ENCODE measurements at places on chromosomes 7 and 10. TPM values are rescaled to one million over a fixed set of nuclear protein-coding genes. Genes with fewer than 3 reads are reported as not detected.

DNA sequence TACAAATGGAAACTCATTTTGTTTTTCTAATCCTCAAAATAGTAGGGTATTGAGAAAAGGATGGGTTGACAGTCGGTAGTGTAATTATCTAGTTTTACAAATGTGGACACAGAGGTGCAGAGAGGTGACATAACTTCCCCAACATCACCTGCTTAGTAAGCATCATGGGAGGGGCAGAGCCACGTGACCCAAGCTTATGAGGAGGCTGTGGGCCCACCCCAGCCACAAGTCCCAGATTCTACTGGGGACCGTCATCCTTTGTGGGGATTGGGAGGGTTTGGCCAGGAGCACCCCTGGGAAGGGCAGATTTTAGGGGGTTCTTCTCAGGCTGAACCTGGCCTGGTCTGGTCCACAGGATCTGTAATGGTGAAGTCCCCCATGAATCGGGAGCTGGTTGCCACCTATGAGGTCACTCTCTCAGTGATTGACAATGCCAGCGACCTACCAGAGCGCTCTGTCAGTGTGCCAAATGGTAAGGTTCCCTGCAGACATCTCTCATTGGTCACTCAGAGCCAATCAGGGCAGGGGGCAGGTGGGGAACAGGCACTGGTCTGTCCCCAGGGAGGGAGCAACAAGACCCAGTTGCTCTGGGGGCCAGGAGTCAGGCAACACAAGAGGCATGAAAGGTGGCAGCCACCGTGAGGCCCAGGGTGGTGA is 23.6 kb upstream of the VSIR start:
- no peak for DNase-seq

LBX1 gene
- not detected for polyA plus RNA-seq

- DNase-seq: no peak
These were observed 50.8 kb upstream of the FRMD4A start for GRCh38 chr10:14381475-14381874.

- peak; percentile 85 for DNase-seq
These were observed 97.7 kb downstream of the SH3PXD2A start for GRCh38 chr10:103757531-103758293.

- no peak for DNase-seq
These were observed 812.8 kb downstream of the LRMDA start for GRCh38 chr10:76244061-76244686.

DNA sequence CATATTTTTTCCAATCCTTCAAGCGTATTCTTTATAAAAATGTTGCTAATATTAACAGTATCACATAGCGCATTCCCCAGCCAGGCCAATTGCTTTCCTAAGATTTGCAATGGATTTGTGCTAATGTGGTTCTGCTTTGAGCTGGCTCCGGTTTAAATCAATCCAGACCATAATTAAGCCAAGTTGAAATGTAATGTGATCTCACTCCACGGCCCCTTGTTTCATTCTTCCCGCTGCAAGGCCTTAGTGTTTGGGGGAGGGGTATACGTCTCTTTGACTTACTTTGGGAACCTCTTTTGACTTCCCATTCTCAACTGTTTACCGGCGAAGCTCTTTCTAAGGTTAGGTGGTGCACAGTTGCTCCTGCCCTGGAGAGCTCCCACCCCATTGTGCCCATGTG is 86.4 kb downstream of the PRPF18 start:
- DNase-seq: peak; percentile 32

ACSL5 gene
- polyA plus RNA-seq: 6.6 TPM

DNA sequence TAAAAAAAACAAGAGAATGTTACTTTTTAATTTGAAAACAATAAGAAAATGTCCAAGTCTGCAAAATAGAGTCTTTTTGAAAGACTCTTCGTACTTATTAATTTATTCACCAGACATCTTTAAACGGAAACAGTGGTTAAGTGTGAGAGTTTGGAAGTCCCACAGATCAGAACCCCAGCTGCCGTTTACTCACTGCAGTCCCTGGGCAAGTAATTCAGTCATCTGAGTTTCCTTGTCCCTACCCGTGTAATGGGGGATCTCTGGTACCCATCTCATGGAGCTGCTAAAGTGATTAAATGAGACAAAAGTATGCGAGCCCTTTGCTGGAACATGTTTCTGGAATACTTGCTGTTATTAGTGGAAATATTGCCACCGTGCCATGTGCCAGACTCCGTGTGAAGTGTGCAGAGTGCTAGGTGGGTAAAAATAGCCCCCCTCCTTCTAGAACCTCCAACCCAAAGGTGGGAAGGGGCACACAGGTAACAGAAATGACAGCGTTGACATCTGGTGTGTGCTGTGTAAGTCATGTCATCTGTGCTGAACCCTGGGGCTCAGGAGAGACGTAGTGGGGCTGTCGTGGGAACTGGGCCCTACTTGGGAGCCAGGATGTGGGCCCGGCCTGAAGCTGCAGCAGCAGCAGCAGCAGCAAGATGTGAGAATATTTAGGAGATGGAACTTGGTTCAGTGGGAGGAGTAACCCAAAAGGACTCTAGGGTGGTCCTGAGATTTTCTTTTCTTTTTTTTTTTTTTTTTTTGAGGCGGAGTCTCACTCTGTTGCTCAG is 140.5 kb downstream of the CUX1 start:
- no peak for DNase-seq

DNA sequence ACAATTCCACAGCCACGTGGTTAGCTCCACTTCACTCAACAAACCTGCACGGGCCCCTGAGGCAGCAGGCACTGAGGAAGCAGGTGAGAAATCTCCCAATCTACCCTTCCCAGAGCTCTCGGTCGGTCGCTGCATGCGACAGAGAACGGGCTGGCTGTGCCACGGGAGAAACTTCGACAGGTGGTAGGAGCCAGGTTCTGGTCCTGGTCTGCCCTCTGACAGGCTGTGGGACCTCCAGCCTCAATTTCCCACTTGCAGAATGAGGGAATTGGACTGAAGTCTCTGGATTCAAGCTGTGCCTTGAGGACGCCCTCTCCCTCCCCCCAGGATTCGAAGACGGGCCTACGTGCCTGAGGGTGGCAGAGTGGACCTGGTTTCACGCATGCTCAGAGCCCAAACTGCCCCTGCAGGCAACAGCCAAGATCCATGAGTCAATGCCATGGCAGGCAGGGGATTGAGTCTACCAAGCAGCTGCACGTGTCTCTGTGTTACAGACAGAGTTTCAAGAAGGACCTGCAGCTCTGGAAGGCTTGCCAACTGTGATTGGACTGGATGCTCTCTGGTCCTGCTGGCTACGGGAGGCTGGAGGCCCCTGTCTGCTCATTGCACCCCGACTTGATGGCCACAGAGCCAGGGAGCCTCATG is 215.0 kb downstream of the USP6NL start:
- DNase-seq: no peak

SFTPA1 gene
- not detected for polyA plus RNA-seq

DNA sequence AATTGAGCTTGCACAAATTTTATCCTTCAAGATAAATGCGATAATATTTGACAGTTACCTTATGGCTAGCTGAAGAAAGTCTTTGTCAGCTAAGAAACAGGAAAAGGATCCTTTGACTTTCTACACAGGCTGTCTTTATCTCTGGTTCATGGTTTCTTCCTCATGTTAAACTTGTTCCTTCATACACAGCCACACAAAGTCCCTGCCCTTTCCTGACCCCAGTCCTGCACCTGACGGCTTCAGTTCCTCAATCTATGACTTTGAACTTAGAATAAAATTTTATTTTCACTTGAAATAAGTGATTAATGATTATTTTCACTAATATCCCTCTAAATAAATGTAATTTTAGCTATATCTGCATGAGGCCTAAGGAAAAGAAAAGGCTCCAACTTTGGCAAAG is 77.8 kb upstream of the PRSS1 start:
- DNase-seq: no peak

Data from fibroblast of lung (primary cell).